ENCODE measurements at places on chromosomes 4 and X. TPM values are rescaled to one million over a fixed set of nuclear protein-coding genes. Genes with fewer than 3 reads are reported as not detected.

MCTS1 gene
- 189 TPM for total RNA-seq

SLC9A7 gene
- 1.2 TPM for total RNA-seq

HTN1 gene
- total RNA-seq = not detected

HEPH gene
- 0.42 TPM for total RNA-seq

ZCCHC12 gene
- not detected for total RNA-seq

GAGE2A gene
- not detected for total RNA-seq

- no peak for DNase-seq
These were observed 1344.5 kb upstream of the PCDH7 start for GRCh38 chr4:29375716-29376115.

GRCh38 chr4:188714501-188714900 lies 575.3 kb downstream of the TRIML1 start:
- DNase-seq = no peak

DNA sequence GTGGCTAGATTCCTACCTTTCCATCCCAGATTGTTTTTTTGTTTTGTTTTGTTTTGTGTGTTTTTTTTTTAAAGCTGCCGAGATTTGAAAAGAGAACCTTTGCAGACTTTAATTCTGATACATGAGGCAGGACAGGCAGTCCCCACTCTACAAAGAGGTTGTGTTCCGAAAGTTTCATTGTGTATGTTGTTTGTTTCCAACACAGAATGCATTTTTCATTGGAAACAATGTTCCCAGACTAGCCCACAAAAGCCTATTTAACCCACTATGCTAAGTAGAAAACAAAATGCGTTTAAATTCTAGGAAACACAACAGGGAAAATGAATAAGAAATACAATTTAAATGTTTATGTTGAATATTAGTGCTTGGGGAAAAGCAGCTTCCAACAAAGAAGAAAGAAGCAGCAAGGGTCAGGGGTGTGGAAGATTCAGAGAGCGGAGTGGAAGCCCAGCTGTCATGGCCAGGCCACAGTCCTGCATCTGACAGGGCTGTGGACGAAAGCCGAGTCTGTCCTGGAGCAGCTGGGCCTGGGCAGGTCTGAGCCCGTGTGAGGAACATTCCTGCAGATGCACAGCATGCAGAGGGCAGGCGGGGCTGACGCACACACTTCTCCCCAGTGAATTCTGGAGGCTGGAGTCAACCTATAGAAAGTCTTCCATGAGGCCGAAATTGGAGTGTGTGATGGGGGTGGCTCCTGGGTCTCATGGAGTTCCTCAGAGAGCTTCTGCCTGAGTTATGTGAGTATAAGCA lies 12.4 kb upstream of the SETD7 start:
- DNase-seq = no peak

- no peak for DNase-seq
These were observed 62.6 kb downstream of the SORCS2 start for GRCh38 chr4:7254736-7255487.

DNA sequence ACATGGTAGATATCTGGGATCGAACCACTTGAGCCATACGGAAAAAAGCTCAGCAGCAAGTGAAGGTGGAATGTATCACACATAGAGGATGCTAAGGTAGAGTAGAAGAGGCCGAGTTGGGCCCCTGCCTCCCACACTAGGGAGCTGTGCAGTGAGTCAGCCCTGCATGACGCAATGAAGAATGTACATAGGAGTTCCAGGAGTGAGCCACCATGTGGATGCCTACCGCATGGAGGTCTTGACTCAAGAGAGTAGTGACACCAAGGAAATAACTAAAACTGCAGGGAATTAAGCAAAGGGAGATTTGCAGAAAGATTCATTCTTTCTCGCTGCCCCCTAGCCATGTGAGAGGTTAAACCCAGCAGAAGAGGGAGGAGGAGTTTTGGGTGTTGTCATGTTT lies 389.6 kb upstream of the IGFBP7 start:
- DNase-seq = peak; percentile 8

DNA sequence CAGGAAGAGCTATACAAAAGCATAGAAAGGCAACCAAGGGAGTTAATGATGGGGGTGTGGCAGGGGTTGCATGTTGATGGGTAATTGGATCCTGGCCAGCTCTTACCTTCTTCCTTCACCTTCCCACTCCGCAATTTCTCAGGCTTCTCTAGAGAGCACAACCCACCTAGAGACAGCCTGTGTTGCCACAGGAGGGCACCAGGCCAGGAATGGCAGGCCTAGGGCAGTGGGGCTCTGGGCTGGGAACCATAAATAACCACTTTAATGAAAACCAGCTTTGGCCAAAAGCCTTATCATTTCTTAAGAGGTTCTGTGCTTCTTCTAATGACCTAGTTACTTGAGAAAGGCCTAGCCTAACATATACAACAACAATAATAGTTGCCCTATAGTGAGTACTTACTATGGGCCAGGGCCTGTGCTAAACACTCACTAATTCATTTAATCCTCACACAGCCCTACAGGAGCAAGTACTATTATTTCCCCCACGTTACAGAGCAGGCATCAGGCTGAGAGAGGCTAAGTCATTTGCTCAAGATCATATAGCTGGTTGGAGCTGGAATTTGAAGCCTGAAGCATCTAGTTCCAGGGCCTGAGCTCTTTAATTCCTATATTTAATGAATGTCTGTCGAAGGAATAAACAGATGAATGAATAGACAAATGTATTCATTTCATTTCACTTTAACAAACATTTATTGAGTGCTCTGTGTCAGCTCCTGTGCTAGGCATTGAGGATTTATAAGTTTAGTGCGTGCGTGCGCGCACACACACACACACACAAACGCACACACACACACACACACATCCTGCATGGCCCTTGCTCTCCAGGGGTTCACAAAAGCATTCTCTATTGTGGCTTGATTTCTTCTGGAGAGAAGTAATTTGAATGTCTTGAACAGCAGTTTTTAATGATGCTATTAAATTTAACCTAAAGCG lies 66.8 kb downstream of the RTL9 start:
- DNase-seq = no peak

DNA sequence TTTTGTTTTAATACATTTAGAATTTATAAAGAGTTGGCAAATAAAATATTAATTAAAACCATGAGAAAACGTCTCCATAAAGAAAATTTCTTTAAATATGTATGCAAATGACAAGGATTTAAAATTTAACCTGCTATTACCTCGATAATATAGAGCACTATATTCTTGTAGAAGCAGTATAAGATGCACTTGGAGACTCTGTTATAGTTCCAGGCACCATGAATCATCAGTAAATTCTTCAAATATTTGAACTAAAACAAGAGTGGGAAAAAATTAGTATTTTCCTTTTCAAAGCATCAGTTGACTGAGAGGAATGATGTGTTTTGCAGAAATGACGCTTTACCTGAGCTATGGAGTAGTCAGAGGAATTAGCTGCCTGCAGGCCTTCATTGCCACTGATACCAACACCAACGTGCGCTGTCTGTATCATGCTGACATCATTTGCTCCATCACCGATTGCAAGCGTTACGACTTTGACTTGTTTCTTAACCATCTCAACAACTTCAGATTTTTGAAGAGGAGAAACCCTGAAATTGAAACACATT lies 67.3 kb downstream of the SHISA3 start:
- no peak for DNase-seq

DNA sequence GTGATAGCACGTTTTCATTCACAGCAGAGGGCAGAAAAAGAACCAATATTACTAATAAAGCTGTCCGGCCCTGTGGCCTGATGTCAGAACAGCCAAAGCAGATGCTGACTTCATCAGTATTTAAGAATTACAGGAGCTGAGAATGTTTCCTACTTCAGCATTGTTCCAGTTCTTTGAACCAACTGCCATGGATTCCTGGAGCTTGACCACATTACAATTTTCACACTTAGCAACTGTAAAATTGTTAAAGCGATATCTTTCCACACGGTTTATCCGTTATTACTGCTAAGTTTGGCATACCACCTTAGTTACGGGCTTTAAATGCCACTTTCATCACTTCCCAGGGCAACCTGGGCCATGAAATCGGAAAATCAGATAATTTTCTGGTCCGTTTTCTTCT lies 118.2 kb downstream of the EPHA5 start:
- DNase-seq = no peak

- DNase-seq = no peak
These were observed 1319.7 kb upstream of the TENM3 start for GRCh38 chr4:180923486-180923885.

DNA sequence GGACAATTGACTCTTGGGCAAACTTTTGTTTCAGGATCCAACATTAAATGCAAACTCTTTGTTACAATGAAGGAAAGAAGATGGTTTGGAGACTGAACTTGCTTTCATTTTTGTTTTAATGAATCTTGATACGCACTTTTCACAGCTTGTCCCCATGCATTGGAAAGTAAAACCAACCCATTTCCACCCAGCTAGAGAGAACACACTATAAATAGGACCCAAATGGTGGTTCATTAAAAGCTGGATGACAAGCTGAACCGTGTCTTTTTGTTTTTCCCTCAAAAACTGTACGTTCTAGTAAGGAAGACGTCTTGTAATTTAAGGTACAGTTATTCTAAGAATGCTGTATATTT lies 95.3 kb upstream of the EGFL6 start:
- no peak for DNase-seq

DNA sequence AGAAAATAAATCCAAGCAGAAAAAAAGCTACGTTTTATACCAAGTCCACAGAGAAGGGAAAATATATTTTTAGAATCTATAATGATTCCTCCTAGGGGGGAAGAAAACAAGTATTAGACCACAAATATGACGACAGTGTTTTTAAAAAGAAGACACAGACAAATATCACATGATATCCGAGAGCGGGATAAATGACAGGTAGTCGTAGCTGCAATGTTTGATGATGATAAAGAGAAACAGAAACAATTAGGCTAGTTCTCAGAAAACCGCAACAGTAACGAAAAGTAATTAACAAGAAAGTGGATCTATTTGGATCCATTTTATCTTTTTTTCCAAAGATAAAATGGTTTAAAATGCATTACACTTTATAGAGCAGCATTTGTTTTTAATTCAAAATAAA lies 918 bp downstream of the HAUS3 start:
- no peak for DNase-seq

- DNase-seq = no peak
These were observed 108.1 kb downstream of the DHX15 start for GRCh38 chr4:24476282-24476681.

- DNase-seq = peak; percentile 51
These were observed 133.9 kb downstream of the TET2 start for GRCh38 chr4:105280338-105281123.

- no peak for DNase-seq
These were observed 15.0 kb downstream of the IDS start for GRCh38 chrX:149490100-149490499.

DNA sequence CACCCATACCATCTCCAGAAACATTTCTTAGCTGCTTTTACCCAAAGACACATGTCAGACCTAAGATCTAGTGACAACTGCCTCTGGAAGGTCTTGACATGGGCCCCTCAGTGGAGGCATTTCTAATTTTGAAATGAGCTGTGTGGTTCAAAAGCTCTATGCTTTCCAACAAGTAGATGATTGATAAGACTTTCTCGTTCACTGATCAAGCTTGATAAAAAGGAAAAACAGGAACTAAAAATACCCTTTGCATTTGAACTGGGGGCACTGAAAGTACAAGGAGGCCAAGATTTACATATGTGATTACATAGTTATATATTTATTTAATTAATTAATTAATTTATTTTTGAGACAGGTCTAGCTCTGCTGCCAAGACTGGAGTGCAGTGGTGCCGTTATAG lies 61.3 kb upstream of the SCOC start:
- no peak for DNase-seq

- DNase-seq = no peak
These were observed 3.7 kb upstream of the GABRA2 start for GRCh38 chr4:46393606-46394005.

DNA sequence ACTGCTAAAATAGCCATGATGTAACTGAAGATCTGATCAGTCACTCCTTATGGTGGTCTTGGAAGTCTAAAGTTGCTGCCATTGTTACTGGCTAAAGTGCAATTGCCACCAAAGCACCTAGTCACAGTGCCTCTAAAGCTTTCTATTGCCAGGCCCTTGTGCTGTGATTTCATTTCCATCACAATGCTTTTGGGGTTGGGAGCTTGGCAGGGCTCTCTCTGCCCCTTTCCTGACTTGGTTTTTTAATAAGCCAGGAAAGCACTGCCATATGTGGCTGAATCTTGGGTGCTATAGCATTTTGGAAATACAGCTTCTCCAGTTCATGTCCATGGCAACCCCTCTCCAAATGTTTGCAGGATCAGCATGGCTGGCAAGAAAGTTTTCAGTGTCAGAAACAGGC lies 1712.4 kb upstream of the TENM3 start:
- DNase-seq = no peak

- DNase-seq = peak; percentile 89
These were observed 148.7 kb downstream of the SPATA18 start for GRCh38 chr4:52199574-52200338.

GRCh38 chr4:151436093-151436518 lies 27.1 kb downstream of the FHIP1A start:
- no peak for DNase-seq

GRCh38 chrX:27078371-27078770 lies 384.8 kb downstream of the PPP4R3C start:
- no peak for DNase-seq

Data from MG63 (cell line).